Upper lobe of left lung (tissue), 6 donors: ENCODE measurements at places on chromosomes 4 and X. TPM values are rescaled to one million over a fixed set of nuclear protein-coding genes. Genes with fewer than 3 reads are reported as not detected.
A peak's percentile ranks its signal among the peaks of the same experiment; 100 is the strongest.

HPGD gene
- total RNA-seq: 67.4 TPM

IL2 gene
- total RNA-seq: not detected

TECRL gene
- total RNA-seq: not detected

CXCL9 gene
- 1.3 TPM for total RNA-seq

ENPEP gene
- 5.9 TPM for total RNA-seq

MPP1 gene
- total RNA-seq: 53.5 TPM

CT47B1 gene
- not detected for total RNA-seq

BCORL1 gene
- 3.2 TPM for total RNA-seq

DNA sequence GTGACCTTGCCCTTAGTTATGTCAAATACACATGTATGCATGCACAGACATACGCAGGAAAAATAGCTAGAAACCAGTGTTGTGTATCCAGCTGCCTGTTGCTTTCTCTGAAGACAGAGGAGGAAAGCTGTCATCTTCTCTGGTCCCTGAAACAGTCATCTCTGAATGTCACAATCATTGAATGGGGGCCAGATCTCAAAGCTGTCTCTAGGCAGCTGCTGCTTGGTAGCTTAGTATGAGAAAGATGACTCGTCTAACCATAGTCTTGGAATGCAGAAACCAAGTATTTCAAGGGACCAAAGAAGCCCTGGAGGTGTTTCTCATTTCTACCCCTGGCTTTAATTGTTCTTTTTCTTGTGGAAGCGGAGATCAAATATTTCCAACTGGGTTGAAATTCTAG is 4.0 kb downstream of the GRIA3 start:
- H3K27ac ChIP-seq: no peak overlapping the region
- no peak overlapping the region for H3K4me3 ChIP-seq
- no peaks in the 10 kb centered on the region for H3K27me3 ChIP-seq
- no peaks in the 10 kb centered on the region for H3K36me3 ChIP-seq
- DNase-seq: no peak

DNA sequence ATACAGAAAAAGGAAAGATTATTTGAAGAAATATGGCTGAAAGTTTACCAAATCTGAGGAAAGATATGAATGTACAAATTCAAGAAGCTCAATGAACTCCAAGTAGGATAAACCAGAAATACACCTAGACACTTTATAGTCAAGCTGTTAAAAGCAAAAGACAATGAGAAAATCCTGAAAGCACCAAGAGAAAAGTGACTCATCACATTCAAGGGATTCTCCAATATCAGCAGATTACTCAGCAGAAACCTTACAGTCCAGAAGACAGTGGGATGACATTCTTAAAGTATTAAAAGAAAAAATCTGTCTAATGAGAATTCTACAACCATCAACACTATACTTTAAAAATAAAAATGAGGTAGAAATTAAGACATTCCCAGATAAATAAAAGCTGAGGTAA is 223.8 kb upstream of the ZCCHC13 start:
- no peak for DNase-seq
- no peaks in the 10 kb centered on the region for H3K27me3 ChIP-seq
- H3K4me1 ChIP-seq: no peaks in the 10 kb centered on the region
- no peaks in the 10 kb centered on the region for H3K36me3 ChIP-seq

GRCh38 chr4:52038103-52038912 is at the start of gene SGCB:
TSS of gene SGCB (minus strand) at chr4:52038299. CDS start at chr4:52038259, 40 bp downstream.
- H3K4me1 ChIP-seq: no peaks in the 10 kb centered on the region
- peak; percentile 56 for DNase-seq
- peak within 1 kb of the TSS; percentile 82 for H3K4me3 ChIP-seq
- peaks cover 6% of the 10 kb centered on the region for H3K27me3 ChIP-seq

- DNase-seq: no peak
- no peaks in the 10 kb centered on the region for H3K27me3 ChIP-seq
- no peaks in the 10 kb centered on the region for H3K36me3 ChIP-seq
- H3K4me1 ChIP-seq: no peaks in the 10 kb centered on the region
- H3K4me3 ChIP-seq: no peak overlapping the region
These were observed 34.0 kb upstream of the VEGFD start for GRCh38 chrX:15418041-15418706.

- no peak overlapping the region for H3K4me3 ChIP-seq
- no peaks in the 10 kb centered on the region for H3K4me1 ChIP-seq
- H3K27me3 ChIP-seq: no peaks in the 10 kb centered on the region
- DNase-seq: no peak
- H3K36me3 ChIP-seq: no peaks in the 10 kb centered on the region
These were observed 74.3 kb downstream of the TMEM156 start for GRCh38 chr4:38957893-38958292.

- no peaks in the 10 kb centered on the region for H3K4me1 ChIP-seq
- DNase-seq: no peak
- H3K27ac ChIP-seq: no peak overlapping the region
- no peak overlapping the region for H3K4me3 ChIP-seq
- no peaks in the 10 kb centered on the region for H3K27me3 ChIP-seq
These were observed 20.6 kb downstream of the F8 start for GRCh38 chrX:155001873-155002272.

DNA sequence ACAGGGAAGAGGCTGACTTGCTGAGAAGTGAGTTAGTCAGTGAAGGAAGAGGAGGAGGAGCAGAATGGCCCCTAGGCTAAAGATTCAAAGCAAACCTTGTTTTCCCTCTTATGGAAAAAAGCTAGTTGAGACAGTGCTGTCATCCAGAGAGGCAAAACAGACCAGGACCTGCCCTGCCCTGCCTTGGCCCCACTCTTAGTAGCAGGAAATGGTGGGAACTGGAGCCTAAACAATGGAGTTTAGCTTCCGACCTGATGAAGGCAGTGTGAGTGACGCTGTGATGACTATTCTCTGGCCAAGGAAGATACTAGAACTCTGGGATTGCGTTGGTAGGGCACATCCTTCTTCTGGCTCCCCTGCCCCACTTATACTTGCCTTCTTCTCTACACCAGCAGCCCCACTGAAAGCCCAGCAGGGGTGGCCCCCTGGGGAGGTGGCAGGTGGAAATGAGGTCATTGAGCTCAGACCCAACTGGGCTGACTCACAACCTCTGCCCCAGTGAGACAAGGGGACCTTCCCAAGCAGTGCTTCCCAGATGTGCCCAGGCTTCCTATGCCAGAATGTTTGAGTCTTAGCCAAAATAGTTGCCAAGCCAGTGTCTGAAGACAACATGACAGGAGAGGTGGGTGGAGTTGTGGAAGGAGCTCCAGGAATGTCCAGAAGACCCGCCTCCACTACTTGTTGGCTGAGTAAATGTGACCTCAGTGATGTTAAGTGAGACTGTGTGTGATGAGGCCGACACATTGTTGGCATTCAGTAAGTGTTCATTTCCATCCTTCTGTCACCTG is 38.8 kb downstream of the MSN start:
- H3K4me3 ChIP-seq: no peak overlapping the region
- DNase-seq: no peak
- H3K4me1 ChIP-seq: peaks cover 21% of the 10 kb centered on the region

GRCh38 chr4:1192493-1193205 is 20.3 kb upstream of the SPON2 start:
- H3K27me3 ChIP-seq: no peaks in the 10 kb centered on the region
- H3K27ac ChIP-seq: peak overlapping the region; percentile 71
- H3K4me3 ChIP-seq: no peak overlapping the region
- H3K36me3 ChIP-seq: peaks cover 3% of the 10 kb centered on the region
- peaks cover 36% of the 10 kb centered on the region for H3K4me1 ChIP-seq

DNA sequence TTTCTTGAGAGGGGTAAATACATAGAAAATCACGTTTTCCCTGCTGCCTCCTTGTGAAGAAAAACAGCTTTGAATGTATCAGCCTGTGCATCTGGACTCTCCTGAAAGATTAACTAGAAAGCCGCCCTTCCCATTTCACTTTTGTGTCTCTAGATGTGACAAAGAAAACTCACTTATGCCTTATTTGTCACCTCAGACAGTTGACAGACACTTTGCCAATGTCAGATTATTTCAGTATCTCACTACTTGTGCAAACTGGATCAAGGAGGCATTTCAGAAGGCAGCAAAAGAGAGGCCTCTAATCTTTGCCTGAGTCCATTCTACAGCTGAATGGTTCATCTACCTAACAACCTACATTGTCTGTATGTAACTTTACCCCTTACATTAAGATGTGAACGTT is 754.9 kb downstream of the RPA4 start:
- H3K4me3 ChIP-seq: no peak overlapping the region
- H3K27ac ChIP-seq: no peak overlapping the region
- no peaks in the 10 kb centered on the region for H3K4me1 ChIP-seq
- no peaks in the 10 kb centered on the region for H3K36me3 ChIP-seq
- H3K27me3 ChIP-seq: no peaks in the 10 kb centered on the region

DNA sequence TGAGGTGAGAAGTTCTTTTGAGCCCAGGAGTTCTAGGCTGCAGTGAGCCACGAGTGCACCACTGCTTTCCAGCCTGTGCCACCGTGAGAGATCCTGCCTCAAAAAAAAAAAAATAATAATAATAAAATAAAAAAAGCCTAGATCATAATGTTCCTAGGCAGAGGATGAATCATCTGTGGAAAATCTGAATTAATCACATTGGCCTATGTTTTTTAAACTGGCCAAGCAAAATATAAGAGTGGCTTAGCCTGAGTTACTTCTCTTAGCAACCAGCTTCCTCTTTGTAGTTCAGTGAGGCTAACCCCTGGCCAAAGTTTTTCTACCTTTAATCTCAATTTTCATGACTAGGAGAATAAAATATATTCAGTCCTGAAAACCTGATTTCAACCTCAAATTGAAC is 614.6 kb downstream of the PPP4R3C start:
- no peaks in the 10 kb centered on the region for H3K27me3 ChIP-seq
- no peaks in the 10 kb centered on the region for H3K4me1 ChIP-seq
- no peak overlapping the region for H3K27ac ChIP-seq
- H3K36me3 ChIP-seq: no peaks in the 10 kb centered on the region
- DNase-seq: no peak

GRCh38 chrX:155995321-155995875 is 2.1 kb upstream of the IL9R start:
- H3K27me3 ChIP-seq: no peaks in the 10 kb centered on the region
- DNase-seq: no peak
- no peaks in the 10 kb centered on the region for H3K4me1 ChIP-seq
- no peak overlapping the region for H3K4me3 ChIP-seq
- no peak overlapping the region for H3K27ac ChIP-seq

GRCh38 chr4:165470009-165470408 is 91.2 kb downstream of the CPE start:
- DNase-seq: no peak
- no peak overlapping the region for H3K4me3 ChIP-seq
- H3K27me3 ChIP-seq: no peaks in the 10 kb centered on the region
- H3K4me1 ChIP-seq: no peaks in the 10 kb centered on the region

DNA sequence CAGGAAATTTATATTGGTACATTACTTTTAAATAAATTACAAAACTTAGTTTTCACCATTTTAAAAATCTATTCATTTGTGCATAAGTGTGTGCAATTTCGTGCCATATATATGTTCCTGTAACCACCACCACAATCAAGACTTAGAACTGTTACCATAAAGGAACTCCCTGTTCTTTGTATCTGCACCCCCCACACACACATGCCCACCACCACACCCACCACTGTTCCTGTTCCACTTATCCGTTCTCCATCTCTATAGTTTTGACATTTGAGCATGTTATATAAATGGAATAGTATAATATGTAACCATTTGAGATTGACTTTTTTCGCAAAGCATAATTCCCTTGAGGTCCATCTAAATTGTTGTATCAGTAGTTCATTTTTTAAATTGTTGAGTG is 73.7 kb downstream of the TAF1 start:
- H3K27ac ChIP-seq: no peak overlapping the region
- H3K36me3 ChIP-seq: peaks cover 6% of the 10 kb centered on the region
- H3K27me3 ChIP-seq: no peaks in the 10 kb centered on the region
- no peak for DNase-seq

DNA sequence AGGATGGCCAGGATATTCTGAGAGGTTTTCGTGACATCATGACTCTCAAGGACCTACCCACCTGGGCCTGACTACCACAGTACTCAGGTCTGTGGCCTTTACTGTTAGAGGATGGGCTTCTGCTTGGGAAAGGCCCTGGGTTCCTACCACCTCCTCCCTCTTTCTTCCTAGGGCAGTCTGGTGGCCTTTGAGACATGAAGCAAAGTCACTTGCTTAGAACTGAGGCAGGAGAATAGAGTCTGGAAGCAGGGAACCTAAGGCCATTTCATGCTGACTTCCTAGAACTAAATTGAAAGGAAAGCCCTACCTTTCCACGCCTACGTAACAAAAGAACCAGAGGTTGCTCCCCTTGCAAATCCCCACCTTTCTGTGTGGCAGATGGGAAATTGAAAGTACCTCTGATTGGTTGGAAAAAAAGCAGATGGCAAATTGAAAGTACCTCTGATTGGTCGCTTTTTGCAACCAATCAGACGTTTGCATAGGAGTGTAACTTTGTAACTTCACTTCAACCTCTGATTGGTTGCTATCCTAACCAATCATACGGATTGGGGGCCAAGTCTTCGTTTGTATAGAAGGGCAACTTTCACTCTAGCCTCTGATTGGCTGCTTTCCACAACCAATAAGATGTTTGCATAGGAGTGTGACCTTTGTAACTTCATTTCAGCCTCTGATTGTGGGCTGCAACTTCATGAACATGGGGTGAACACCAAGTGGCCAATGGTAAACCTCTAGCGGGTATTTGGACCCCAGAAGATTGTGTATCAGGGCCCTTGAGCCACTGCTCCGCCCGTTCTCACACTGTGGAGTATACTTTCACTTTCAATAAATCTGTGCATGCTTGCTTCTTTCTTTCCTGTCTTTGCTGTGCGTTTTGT is 9.9 kb upstream of the AKAP14 start:
- H3K27me3 ChIP-seq: no peaks in the 10 kb centered on the region
- no peaks in the 10 kb centered on the region for H3K36me3 ChIP-seq
- no peak for DNase-seq
- H3K4me1 ChIP-seq: no peaks in the 10 kb centered on the region
- peak overlapping the region; percentile 19 for H3K4me3 ChIP-seq
- no peak overlapping the region for H3K27ac ChIP-seq

DNA sequence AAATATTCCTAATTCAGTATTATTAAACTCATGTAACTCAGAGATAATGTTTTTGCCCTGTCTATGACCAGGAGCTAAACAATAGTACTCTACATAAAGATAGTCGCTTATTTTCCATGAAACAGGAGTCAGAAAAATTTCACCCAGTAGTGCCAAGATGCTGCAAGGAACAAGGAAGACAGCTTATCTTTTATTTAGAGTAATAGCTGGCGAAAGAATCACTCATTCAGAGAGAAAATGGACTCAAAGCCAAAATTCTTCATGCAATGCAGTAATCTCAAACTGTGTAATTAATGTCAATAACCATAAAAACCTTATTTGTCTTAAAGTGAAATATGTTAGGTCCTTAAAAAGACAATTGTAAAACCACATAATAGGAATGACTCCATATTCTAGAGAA is 477.8 kb downstream of the ANKRD50 start:
- no peak overlapping the region for H3K27ac ChIP-seq
- H3K4me3 ChIP-seq: no peak overlapping the region
- no peaks in the 10 kb centered on the region for H3K4me1 ChIP-seq
- no peak for DNase-seq

DNA sequence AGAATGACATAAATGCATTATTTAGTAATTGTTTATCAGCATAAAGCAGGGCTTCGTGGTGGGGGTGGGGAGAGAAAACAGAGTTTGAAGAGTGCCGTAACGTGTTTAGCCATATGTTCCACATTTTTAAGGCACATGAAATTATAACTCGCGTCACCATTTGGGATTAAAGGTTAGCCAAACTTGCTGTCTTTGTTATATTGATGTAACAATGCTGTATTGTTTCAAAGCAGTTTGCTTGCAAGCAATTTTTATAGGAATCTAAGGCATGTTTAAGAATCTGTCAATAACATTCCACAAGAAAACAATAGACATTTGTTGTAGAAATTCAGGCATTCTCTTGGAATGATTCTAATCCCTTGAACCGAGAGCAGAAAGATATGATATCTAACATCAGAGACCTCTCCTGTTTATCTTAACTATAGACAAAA is 78.3 kb downstream of the CLDN22 start:
- peak overlapping the region; percentile 22 for H3K27ac ChIP-seq
- no peak overlapping the region for H3K4me3 ChIP-seq
- peaks cover 4% of the 10 kb centered on the region for H3K4me1 ChIP-seq

GRCh38 chr4:139642364-139642763 is 23.3 kb upstream of the MGST2 start:
- H3K4me1 ChIP-seq: no peaks in the 10 kb centered on the region
- no peak overlapping the region for H3K27ac ChIP-seq
- H3K27me3 ChIP-seq: no peaks in the 10 kb centered on the region
